Fibroblast of skin of scalp (primary cell): ENCODE measurements at places on chromosomes 11 and 22.

GRCh38 chr22:43854121-43854785 is 8.1 kb downstream of the SULT4A1 start:
- no peak for DNase-seq

DNA sequence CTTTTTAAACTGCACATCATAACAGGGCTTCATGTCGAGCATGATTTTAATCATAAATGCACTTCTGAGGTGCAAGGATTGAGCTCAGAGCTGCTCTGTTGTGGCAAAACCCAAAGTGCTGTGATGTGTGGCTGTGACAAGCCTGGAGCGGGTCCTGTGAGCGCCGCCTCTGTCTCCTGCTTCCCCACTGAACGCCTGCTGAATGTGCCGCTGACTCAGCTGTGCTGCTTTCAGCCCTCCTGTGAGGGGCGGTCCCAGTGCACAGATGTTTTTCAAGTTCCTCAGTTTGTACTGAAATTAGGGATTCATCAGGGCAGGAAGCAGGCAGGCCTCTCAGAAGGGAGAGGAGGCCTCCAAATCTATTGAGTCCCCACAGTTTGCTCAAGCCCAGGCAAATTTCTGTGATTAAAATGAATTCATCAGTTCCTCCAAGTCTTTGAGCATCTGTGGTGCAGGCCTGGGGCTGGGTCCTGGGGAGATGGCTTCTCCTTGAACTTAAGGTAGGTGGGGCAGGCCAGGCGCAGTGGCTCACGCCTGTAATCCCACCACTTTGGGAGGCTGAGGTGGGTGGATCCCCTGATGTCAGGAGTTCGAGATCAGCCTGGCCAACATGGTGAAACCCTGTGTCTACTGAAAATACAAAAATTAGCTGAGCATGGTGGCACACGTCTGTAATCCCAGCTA is 3.0 kb upstream of the GTSE1 start:
- DNase-seq: peak; percentile 80

DNA sequence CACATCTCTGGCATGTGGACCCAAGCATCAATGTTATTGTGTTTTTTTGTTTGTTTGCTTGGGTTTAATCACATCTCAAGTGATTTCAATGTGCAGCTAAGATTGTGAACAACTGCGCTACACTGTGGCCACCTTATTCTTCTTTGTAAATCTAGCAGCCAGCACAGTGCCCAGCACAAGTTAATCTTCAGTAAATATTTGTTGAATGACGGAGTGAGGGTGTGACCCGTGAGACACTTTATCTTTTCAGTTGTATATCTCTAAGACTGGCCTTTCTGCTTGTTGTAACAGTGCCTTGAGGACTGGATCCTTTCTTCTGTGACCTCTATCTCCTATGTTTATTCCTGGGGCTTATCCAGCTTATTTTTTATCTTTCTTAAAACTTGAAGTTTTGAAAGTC is 21.4 kb upstream of the AMOTL1 start:
- DNase-seq: no peak

DNA sequence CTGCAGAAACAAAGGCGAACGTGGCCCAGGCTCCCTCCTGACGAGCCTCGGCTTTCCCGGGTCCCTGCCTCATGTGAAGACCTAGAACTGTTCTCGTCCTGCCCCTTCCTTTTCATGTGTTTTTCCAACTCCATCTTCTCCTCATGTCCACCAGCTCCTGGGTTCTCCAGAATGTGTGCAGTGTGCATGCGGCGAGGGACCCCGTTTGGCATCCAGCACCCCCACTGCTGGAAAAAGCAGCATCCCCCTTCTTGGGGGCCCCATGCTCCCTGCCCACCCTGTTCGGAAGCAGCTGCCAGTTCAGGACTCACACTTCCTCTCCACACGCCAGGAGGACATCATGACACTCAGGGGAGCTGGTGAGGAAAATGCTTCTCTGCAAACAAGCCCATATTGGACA is 313.5 kb downstream of the BRD1 start:
- DNase-seq: no peak

- no peak for DNase-seq
These were observed 150.2 kb downstream of the ARHGAP42 start for GRCh38 chr11:100837311-100837710.

DNA sequence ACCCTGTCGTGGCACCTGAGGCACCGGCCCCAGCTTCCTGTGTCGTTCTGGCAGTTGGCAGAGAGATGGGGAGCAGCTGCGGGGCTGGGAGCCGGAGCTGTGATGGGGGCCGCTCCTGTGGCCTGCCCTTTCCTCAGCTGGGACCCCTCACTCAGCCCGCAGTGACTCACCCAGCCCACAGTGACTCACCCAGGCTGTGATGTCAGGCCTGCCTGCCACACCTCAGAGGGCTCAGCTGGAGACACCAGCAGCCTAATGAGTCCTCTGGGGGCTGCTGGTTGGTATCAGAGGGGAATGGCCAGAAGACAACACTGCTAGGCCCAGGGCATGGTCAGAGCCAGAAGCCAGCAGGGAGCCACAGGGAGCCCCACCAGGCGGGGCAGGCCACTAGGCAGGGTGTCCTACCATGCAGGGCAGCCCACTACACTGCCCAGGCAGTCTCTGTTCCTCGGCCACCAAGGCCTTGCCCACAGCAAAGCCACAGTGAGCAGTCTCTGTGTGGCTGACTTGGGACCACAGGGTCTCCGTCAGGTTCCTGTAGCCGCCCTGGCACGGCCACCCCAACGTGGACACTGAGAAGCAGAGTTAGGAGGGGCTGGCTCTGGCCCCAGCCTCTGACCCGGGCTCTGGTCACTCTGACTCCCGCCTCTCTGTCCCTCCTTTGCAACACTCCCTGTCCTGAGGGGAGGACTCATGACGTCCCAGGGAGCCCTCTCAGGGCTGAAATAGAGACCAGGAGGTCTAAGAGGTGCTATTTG is 4.2 kb upstream of the FXYD2 start:
- DNase-seq: peak; percentile 63

DNA sequence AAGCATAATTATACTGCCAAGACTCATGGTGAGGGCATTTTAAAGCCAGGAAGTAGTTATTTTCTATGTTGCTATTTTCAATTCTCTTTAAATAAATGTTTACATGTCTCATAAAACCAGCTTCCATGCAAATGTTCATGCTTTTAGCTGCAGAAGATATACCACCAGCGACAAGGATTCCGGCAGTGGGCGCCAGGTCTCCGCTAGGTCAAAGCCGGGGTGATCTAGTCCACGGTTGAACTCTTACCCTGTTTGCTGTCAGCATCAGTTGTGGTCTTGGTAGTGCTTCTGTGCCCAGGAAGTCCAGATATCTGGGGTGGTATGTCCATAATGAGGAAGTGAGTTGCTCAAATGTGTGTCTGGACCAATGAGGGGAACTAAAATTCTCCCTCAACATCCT is 265.7 kb downstream of the BRD1 start:
- no peak for DNase-seq

DNA sequence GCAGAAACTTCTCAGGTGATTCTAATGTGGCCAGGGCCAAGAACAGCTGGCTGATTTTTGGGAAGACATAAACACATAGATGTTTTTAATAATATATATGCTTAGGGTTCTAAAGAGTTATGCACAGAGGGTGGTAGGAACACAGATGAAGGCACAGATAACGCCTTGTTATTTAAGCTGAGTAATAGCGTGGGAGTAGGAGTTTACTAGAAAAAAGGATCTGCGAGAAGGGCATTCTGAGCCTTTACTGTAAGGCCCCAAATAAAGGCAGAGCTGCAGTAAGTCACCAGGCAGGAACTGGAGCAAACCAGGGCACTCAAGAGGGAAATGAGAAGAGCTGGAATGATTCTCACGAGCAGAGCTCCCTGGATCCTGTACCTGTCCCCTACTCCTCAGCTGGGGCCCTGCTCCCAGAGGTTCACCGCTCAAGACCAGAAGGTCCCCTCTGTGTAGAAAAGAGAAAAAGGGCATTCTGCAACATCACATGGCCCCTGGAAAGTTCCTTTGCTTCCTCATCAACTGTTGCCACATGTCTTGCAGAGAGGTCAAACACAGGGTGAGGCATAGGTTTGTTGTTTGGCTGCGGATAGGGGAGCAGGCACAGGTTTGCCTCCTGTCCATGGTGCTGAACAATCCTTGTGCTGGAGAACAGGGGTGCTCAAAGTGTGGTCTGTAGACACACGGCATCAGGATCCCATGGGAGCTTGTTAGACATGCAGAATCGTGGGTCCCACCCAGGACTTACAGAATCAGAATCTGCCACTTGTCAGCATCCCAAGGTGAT is 125.7 kb downstream of the TENM4 start:
- peak; percentile 27 for DNase-seq

GRCh38 chr11:87030458-87031054 is 7.2 kb upstream of the TMEM135 start:
- no peak for DNase-seq
